Activated CD8-positive, alpha-beta T cell treated with anti-CD3 and anti-CD28 coated beads, Interleukin-2, amount 10 ng/mL, durations not matched to agents 7 days and 5 days (primary cell): ENCODE measurements at places on chromosomes 16 and 17. TPM values are rescaled to one million over a fixed set of nuclear protein-coding genes. Genes with fewer than 3 reads are reported as not detected.

CMTM4 gene
- total RNA-seq = 1.2 TPM

DNA sequence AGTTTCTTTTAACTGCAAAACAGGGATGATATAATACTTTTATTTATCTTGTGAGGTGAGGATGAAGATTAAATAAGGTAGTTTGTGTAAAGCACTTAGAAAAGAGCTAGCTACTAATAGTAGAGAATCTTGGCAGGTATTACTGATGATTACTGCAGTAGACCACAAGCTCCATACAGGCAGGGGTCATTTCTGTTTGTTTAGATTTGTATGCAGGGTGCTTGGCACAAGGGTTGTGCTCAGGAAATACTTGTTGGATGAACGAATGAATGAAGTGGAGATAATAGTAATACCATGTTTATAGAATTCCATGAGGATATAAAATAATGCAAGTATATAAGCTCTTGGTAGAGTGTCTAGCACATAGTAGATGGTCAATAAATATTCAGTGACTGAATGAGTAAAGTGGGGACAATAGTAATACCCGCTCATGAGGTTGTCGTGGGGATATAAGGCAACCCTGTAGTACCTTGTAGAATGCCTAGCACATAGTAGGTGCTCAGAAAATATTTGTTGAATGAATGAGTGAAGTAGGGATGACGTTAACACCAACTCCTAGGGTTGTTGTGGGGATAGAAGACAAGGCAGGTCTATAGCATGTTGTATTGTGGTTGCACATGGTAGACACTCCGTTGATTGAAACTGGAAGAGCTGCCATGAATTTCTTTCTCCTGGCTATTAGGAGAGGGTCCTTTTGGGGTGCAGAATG is 83.0 kb downstream of the ABCC1 start:
- H3K27ac ChIP-seq = no peak overlapping the region
- H3K4me1 ChIP-seq = peaks cover 22% of the 10 kb centered on the region
- H3K36me3 ChIP-seq = peaks cover 39% of the 10 kb centered on the region
- no peak overlapping the region for H3K4me3 ChIP-seq
- DNase-seq = no peak

GRCh38 chr16:24537474-24538337 is 1.7 kb upstream of the RBBP6 start:
- H3K4me3 ChIP-seq = no peak overlapping the region
- no peak for DNase-seq
- H3K27me3 ChIP-seq = peaks cover 2% of the 10 kb centered on the region
- no peak overlapping the region for H3K27ac ChIP-seq

DNA sequence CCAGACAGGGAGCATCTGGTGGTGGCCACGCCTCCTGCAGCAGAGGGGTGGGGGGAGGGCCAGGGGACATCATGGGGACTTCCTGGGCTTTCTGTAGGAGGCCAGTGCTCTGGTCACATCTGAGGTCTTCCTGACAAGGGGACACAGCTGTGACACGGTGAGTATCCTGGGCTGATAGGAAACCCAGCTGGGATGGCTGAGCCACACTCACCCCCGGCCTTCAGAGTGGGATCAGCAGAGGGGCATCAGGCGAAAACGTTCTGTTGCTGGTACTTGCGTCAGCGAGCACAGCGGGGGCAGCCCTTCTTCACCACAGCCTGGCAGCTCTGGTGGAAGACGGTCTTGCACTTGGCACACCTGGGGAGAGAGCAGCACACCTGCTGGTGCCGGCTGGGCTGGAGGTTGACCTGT is 122.9 kb upstream of the SMURF2 start:
- no peaks in the 10 kb centered on the region for H3K27me3 ChIP-seq
- DNase-seq = no peak
- H3K4me3 ChIP-seq = no peak overlapping the region
- H3K27ac ChIP-seq = no peak overlapping the region
- peaks cover 28% of the 10 kb centered on the region for H3K4me1 ChIP-seq
- peaks cover 13% of the 10 kb centered on the region for H3K36me3 ChIP-seq

GRCh38 chr16:75280331-75280804 is 28.9 kb upstream of the BCAR1 start:
- no peak for DNase-seq
- H3K27ac ChIP-seq = no peak overlapping the region
- H3K4me1 ChIP-seq = no peaks in the 10 kb centered on the region
- peaks cover 53% of the 10 kb centered on the region for H3K27me3 ChIP-seq
- peaks cover 3% of the 10 kb centered on the region for H3K36me3 ChIP-seq
- H3K4me3 ChIP-seq = no peak overlapping the region

GRCh38 chr17:80720610-80721577 is 176.3 kb downstream of the RPTOR start:
- H3K27ac ChIP-seq = peak overlapping the region; percentile 94
- peak; percentile 82 for DNase-seq
- no peaks in the 10 kb centered on the region for H3K27me3 ChIP-seq
- H3K36me3 ChIP-seq = peaks cover 39% of the 10 kb centered on the region

DNA sequence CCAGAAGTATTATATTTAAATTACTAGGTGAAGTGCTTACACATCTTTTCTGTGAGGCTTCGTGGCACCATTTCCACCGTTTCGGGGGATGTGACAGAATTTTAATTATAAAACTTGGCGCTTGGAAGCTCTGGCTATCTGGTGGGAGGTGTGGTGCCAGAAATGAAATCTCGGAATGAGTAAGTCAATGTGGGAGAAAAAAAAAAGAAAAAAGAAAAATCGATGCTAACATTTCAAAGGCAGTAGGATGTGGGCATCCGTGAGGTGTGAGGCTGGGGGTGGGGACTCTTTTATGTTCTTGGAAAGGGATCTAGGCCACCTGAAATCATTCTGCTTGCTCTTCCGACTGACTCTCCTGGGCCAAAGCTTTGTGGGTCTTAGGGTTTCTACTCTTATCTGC is 21.9 kb downstream of the CPPED1 start:
- no peak overlapping the region for H3K27ac ChIP-seq
- H3K27me3 ChIP-seq = no peaks in the 10 kb centered on the region
- DNase-seq = no peak
- peaks cover 31% of the 10 kb centered on the region for H3K36me3 ChIP-seq
- H3K4me1 ChIP-seq = peaks cover 4% of the 10 kb centered on the region

TSPOAP1 gene
- total RNA-seq = 51.5 TPM

DNA sequence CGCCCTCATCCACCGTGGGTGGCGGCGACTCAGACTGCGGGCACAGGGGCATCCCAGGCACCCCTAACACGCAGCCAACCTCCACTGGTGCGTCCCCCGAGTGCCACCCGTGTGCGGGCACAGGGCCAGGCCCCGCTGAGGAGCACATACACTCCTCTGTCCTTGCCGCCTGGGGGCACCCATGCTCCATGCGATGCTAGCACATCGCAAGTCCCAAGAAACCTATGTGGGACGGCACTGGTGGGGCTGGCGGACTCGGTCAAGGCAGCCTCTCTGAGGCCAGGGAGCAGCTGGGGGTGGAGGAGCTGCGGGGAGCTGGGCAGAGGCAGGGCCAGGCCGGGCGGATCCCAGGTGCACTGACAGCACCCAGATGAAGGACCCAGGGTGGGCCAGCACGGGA is 4.0 kb downstream of the ZNF598 start:
- H3K4me3 ChIP-seq = no peak overlapping the region
- H3K27me3 ChIP-seq = no peaks in the 10 kb centered on the region
- no peak for DNase-seq
- H3K36me3 ChIP-seq = peaks cover 37% of the 10 kb centered on the region
- H3K27ac ChIP-seq = peak overlapping the region; percentile 74

DNA sequence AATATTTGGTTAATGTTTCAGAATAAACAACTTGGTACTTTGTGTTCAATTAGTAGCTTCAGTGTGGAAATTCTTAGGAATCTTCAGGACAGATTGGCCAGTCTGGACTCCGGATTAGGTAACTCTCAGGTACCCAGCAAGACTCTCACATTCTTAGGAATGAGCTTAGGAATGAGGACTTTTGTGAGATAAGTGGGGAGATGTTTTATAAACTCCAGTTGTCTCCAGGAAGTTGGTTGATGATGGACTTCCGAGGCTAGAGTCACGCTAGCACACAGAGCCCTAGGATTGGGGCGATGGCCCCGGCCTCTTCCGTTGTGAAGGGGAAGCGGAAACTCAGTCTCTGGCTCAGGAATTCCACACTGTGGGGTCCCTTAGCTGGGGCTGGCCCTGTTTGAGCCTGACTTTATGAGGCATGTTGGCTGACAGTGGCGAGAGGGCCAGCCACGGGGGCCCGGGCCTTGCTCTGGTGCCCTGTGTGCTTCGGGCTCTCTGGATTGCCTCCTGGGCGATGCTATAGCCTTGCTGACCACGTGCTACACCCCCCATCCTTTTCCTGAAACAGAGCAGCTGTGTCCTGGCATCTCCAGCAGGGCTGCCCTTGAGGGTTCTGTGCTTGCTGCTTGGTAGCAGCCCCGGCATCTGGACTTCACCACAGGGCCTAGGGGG is 32.4 kb downstream of the RAB11FIP3 start:
- peaks cover 9% of the 10 kb centered on the region for H3K4me1 ChIP-seq
